Upper lobe of right lung (tissue), 1 donor: ENCODE measurements at places on chromosomes 7 and 10. TPM values are rescaled to one million over a fixed set of nuclear protein-coding genes. Genes with fewer than 3 reads are reported as not detected.
A peak's percentile ranks its signal among the peaks of the same experiment; 100 is the strongest.

CALD1 gene
- 213 TPM for total RNA-seq

NDUFA5 gene
- 67.1 TPM for total RNA-seq

- H3K4me1 ChIP-seq, result no peaks in the 10 kb centered on the region
- no peaks in the 10 kb centered on the region for H3K27me3 ChIP-seq
- H3K27ac ChIP-seq, result no peak overlapping the region
- H3K36me3 ChIP-seq, result no peaks in the 10 kb centered on the region
- H3K4me3 ChIP-seq, result no peak overlapping the region
- no peak for DNase-seq
Observed at GRCh38 chr7:6278749-6279310, 6.4 kb upstream of the CYTH3 start.

GRCh38 chr7:52410032-52410431 is 625.4 kb upstream of the POM121L12 start:
- H3K27ac ChIP-seq, result no peak overlapping the region
- no peak overlapping the region for H3K4me3 ChIP-seq
- no peak for DNase-seq
- no peaks in the 10 kb centered on the region for H3K27me3 ChIP-seq
- no peaks in the 10 kb centered on the region for H3K4me1 ChIP-seq
- no peaks in the 10 kb centered on the region for H3K36me3 ChIP-seq

DNA sequence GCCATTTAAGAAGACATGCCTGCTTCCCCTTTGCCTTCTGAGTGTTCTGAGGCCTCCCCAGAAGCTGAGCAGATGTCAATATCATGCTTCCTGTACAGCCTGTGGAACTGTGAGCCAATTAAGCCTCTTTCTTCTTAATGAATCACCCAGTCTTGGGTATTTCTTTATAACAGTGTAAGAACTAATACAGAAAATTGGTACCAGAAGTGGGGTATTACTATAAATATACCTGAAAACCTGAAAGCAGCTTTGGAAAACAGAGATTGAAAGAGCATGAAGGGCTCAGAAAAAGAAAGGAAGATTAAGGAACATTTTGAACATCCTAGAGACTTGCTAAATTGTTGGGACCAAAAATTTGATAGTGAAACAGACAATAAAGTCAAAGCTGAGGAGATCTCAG is 12.0 kb upstream of the RNF32 start:
- no peaks in the 10 kb centered on the region for H3K27me3 ChIP-seq
- DNase-seq, result no peak
- H3K4me3 ChIP-seq, result no peak overlapping the region
- no peaks in the 10 kb centered on the region for H3K4me1 ChIP-seq
- no peak overlapping the region for H3K27ac ChIP-seq
- no peaks in the 10 kb centered on the region for H3K36me3 ChIP-seq

DNA sequence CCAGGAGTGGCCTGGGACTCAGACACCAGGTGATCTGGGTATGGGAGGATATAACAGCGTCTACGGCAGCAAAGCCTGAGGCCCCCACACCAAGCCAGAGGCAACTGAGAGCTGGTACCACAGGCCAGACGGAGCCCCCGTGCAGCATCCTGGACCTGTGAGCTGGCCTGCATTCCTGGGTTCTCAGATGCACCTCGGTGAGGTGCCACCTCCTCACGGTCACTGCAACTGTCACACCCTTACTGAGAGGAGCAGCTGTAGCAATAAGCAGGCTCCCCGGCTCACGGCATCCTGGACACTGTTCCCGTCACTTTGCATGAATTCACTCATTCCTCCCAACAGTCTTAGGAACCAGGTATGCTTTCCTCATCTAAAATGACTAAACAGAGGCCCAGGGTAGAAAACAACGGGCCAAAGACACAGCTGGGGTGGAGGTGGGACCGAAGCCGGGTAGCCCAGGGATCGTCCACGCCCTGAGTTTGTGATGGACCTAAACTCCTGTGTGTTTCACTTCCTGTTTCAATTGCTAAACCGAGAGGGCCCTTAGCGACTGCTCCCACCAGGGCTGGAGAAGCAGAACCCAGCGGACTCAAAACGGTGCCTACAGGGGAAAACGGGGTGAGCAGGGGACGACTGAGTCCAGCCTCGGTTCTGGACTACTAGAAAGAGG is 98.7 kb downstream of the CTBP2 start:
- H3K27ac ChIP-seq, result peak overlapping the region; percentile 70
- H3K36me3 ChIP-seq, result no peaks in the 10 kb centered on the region
- H3K4me3 ChIP-seq, result no peak overlapping the region
- no peak for DNase-seq
